IgD-negative memory B cell (primary cell): ENCODE measurements at places on chromosomes 6 and 20. TPM values are rescaled to one million over a fixed set of nuclear protein-coding genes. Genes with fewer than 3 reads are reported as not detected.

Gene WFDC12
- polyA plus RNA-seq: not detected

Gene FAXC
- polyA plus RNA-seq: not detected

Gene C6orf58
- not detected for polyA plus RNA-seq

Gene SNX5
- 103 TPM for polyA plus RNA-seq

Gene PSORS1C1
- polyA plus RNA-seq: 0.94 TPM

Gene CYP24A1
- not detected for polyA plus RNA-seq

Gene CCN5
- polyA plus RNA-seq: not detected

Gene CPXM1
- polyA plus RNA-seq: 1.1 TPM

Gene AVP
- not detected for polyA plus RNA-seq

Gene MYCT1
- not detected for polyA plus RNA-seq

Gene HTR1B
- polyA plus RNA-seq: not detected

Gene CALHM5
- not detected for polyA plus RNA-seq

Gene RALY
- polyA plus RNA-seq: 218 TPM

Gene PLA2G7
- polyA plus RNA-seq: not detected

Gene PSORS1C2
- not detected for polyA plus RNA-seq

Gene COL9A1
- polyA plus RNA-seq: not detected

Gene PRSS16
- 3.2 TPM for polyA plus RNA-seq

Gene SOX4
- polyA plus RNA-seq: 1.2 TPM

Gene HNF4A
- polyA plus RNA-seq: not detected

Gene TNXB
- polyA plus RNA-seq: 0.21 TPM

Gene HDGFL1
- polyA plus RNA-seq: not detected

Gene COL19A1
- polyA plus RNA-seq: 5.3 TPM

Gene ZC3H12D
- polyA plus RNA-seq: 8.2 TPM

Gene TP53RK
- polyA plus RNA-seq: 12.7 TPM

Gene PNPLA1
- 0.19 TPM for polyA plus RNA-seq

Gene DHX35
- 5.9 TPM for polyA plus RNA-seq

Gene C6orf15
- polyA plus RNA-seq: not detected

Gene DLL1
- polyA plus RNA-seq: 0.10 TPM

Gene SAMD3
- 7.1 TPM for polyA plus RNA-seq

Gene TRAPPC3L
- not detected for polyA plus RNA-seq

Gene PAK5
- not detected for polyA plus RNA-seq

Gene ADGRF4
- polyA plus RNA-seq: not detected

Gene CDK5RAP1
- polyA plus RNA-seq: 29.0 TPM

Gene HCRTR2
- polyA plus RNA-seq: not detected

Gene DEFB124
- polyA plus RNA-seq: not detected

Gene SYCP2L
- not detected for polyA plus RNA-seq

Gene DNAAF9
- polyA plus RNA-seq: 0.97 TPM

Gene PCSK2
- not detected for polyA plus RNA-seq

Gene PLAGL2
- polyA plus RNA-seq: 4.8 TPM

Gene GPX5
- not detected for polyA plus RNA-seq

Gene ELOVL4
- not detected for polyA plus RNA-seq

Gene ZNF391
- 2.1 TPM for polyA plus RNA-seq

Gene SLC16A10
- polyA plus RNA-seq: 1.2 TPM

Gene CST5
- polyA plus RNA-seq: not detected

Gene KHDC1L
- not detected for polyA plus RNA-seq
